ENCODE measurements at places on chromosomes 6 and 20.

GRCh38 chr6:94270091-94270948 is 851.0 kb upstream of the EPHA7 start:
- DNase-seq: no peak

GRCh38 chr20:6692566-6693173 is 74.8 kb upstream of the BMP2 start:
- DNase-seq: no peak

- no peak for DNase-seq
Observed at GRCh38 chr6:16681260-16681873, 79.9 kb downstream of the ATXN1 start.

GRCh38 chr20:51419646-51420045 is 122.9 kb downstream of the NFATC2 start:
- DNase-seq: no peak

- no peak for DNase-seq
Observed at GRCh38 chr6:73451223-73452106, 632 bp downstream of the CGAS start.

DNA sequence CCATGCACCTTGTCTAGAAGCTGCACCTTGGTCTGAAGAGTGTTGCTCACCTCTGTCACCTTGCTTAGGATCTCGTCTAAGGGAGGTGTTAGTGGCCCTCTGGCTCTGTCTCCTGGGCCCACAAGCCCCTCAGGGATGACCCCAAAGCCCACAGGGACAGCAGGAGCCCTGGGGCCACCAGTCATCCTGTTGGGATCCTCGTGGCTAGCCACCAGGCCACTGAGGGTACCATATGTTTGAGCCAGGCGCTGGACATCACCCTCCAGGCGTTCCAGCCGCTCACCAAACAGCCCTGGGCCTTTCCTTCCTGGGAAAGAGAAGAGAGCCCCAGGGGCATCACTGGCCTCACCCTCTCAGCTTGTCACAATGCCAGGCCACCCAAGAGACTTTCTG is 3.9 kb downstream of the EMILIN3 start:
- DNase-seq: no peak

Data from nucleus accumbens (tissue), 56 donors.